ENCODE measurements at places on chromosomes 16 and 17. TPM values are rescaled to one million over a fixed set of nuclear protein-coding genes. Genes with fewer than 3 reads are reported as not detected.

Gene TBC1D3H
- total RNA-seq: not detected

Gene GAST
- 0.59 TPM for total RNA-seq

Gene CD300H
- total RNA-seq: 0.27 TPM

Gene SOST
- total RNA-seq: not detected

Gene ACBD4
- total RNA-seq: 6.5 TPM

Gene GNG13
- total RNA-seq: not detected

Gene RASL10B
- total RNA-seq: 0.15 TPM

Gene PFN1
- 2,769 TPM for total RNA-seq

Gene ITGAX
- 1.1 TPM for total RNA-seq

Gene ALDH3A1
- total RNA-seq: 1,130 TPM

Gene G6PC1
- not detected for total RNA-seq

Gene PRAC1
- not detected for total RNA-seq

Gene CYBA
- 275 TPM for total RNA-seq
